SHP77 treated with DMSO at 0.1 percent for 48 hours (cell line): ENCODE measurements at places on chromosomes 11 and 22.

DNA sequence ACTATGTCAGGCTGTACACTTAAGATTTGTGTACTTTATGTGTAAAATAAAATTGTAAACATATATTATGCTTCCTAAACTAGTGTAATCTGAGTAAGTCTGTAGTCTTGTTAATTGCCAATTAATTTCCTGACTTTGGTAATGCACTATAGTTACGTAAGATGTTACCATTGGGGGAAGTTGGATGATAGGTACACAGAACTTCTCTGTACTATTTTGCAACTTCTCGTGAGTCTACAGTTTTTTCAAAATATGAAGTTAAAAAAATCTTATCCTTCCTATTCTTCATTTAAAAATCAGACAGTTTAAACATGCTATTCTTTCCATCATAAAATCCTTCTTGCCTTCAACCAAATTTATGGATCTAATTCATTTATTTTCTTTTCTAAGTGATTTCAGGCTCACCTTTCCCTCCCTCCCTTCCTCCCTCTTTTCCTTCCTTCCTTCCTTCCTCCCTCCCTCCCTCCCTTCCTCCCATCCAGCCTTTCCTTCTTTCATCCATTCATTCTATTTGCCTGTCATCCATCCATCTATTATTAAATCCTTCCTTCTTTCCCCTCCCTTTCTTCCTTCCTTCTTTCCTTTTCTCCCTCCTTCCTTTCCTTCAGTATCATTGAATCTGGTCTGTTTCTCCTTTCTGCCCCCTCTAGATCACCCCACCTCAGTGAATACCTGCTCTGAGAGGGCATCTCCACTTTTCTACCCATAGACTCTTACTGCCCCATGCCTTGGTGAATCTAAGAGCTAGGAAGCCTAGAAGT is 22.1 kb upstream of the ASCC2 start:
- no peak for DNase-seq

- no peak for DNase-seq
Observed at GRCh38 chr11:34072041-34072440, 20.5 kb downstream of the CAPRIN1 start.

DNA sequence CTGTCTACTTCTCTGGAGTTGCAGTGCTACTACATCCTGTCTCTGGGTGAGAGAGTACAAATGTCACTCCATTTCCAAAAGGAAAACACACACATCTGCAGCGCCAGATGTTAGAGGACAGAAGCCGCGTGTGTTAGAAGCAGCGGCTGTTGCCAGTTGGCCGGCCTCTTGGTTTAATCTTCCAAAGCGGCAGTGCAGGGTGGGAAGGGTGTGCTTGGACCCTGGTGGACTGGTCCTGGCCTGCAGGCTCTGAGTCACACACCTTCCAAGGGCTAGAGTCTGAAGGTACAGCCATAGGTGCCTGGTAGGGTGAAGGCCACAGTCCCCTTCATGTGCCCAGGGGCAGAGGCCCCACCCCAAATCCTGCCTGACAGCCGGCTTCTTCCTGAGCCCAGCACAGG is 99.8 kb downstream of the CTTN start:
- no peak for DNase-seq

DNA sequence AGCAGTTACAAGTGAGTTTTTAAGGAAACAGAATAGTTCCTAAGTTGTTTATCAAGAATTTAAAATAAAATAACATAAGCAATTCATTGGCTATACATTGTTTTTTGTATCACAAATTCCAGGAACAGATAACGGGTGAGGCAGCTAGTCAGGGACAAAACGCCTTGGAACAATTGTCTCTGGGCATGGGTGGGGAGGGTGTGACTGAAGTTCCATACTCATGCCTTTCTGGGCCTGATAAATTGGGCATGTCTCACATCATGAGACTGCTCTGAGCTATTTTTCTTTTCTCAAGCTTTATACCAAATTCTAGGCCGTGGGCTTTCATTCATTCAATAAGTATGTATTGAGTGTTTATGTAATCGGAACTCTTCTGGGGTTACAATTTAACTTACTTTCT is 21.6 kb downstream of the FOLR3 start:
- no peak for DNase-seq

DNA sequence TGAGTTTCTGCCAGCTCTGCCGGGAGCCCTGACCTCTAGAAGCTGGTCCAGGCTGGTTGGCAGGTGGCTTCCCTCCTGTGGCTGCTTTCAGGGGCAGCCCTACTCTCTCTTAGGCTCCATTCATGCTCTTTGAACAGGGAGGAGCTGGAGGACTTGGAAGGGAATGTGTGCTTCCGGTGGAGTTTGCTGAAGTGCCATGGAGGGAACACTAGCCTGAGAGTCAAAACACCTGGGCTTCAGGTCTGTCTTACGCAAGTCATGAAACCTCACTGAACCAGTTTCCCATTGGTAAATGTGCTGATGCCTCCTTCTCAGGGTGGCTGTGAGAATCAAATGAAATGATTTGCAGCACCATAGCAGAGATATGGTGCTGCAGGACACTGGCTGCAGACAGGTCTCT is 224.5 kb downstream of the KIRREL3 start:
- DNase-seq = no peak

- DNase-seq = no peak
Observed at GRCh38 chr11:116929414-116930090, 92.1 kb upstream of the APOA1 start.

DNA sequence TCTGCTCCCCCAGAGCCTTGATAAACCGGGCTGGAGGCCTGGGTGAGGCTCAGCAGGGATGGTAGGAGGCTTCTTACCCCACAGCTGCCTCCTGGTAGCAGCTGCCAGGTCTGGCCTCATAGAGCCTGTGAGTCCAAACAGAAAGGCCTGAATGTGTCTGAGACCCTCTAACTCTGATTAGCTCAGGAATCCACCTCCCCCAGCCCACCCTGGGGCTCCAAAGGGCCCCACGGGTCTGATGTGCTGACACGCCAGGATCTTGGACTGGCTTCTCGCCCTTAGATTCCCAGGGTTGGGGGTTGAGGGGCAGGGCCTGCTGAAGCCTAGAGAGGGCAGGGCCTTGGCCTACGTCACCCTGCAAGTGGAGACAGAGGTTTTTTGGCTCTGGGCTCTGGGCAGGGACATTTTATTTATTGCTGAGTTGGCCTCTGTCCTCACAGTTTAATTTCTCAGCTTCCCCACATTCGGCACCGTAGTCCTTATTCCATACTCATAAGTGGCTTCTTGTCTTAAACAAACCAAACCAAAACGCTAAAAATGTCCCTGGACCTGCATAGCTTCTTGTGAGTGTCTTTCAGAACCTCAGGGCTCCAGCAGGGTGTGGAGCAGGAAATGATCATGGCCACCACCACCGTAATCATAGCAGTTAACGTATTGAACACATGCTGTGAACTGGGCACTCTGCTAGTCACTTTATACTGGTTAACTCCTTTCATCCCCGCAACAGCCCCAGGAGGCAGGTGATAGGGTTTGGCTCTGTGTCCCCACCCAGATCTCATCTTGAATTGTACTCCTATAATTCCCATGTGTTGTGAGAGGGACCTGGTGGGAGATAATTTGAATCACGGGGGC is 25.1 kb downstream of the KIAA1671 start:
- no peak for DNase-seq

GRCh38 chr11:18294862-18295261 is 27.1 kb downstream of the HPS5 start:
- no peak for DNase-seq
